ENCODE measurements at places on chromosomes 7 and 10. TPM values are rescaled to one million over a fixed set of nuclear protein-coding genes. Genes with fewer than 3 reads are reported as not detected.

HMX3 gene
- total RNA-seq, result not detected

THAP5 gene
- total RNA-seq, result 24.1 TPM

ODAD2 gene
- total RNA-seq, result 0.63 TPM

LRRC17 gene
- total RNA-seq, result 9.7 TPM

PRLHR gene
- not detected for total RNA-seq

COMTD1 gene
- total RNA-seq, result 66.1 TPM

ASZ1 gene
- total RNA-seq, result not detected

LRRC4 gene
- total RNA-seq, result 9.3 TPM

ASIC3 gene
- 9.8 TPM for total RNA-seq

GNG11 gene
- 8.4 TPM for total RNA-seq
